ENCODE measurements at places on chromosomes 6 and 20. TPM values are rescaled to one million over a fixed set of nuclear protein-coding genes. Genes with fewer than 3 reads are reported as not detected.

The TFAP2D gene
- total RNA-seq: not detected

- no peak overlapping the region for H3K27ac ChIP-seq
- no peak for DNase-seq
- H3K4me3 ChIP-seq: no peak overlapping the region
- peaks cover 5% of the 10 kb centered on the region for H3K4me1 ChIP-seq
- no peaks in the 10 kb centered on the region for H3K36me3 ChIP-seq
Observed at GRCh38 chr20:64232794-64233193, 22.8 kb upstream of the PCMTD2 start.

DNA sequence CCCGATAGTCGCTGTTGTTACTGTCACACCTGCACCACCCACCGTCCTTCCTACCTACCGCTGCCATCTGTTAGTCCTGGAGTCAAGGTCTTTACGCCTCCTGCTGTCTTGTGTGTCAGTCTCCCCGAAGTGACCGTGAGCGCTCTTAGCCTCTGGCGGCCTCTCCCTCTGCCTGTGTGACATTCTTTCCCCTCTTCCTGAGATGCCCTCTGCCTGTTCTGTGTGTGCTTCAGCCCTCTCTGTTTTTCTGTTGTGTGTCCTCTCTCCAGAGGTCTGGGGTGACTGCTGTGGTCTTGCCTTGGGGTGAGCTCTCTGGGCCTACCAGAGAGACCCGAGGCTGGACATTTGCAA is 54.9 kb downstream of the TCP11 start:
- H3K4me1 ChIP-seq: no peaks in the 10 kb centered on the region
- H3K27ac ChIP-seq: no peak overlapping the region
- no peak overlapping the region for H3K4me3 ChIP-seq
- H3K36me3 ChIP-seq: peaks cover 66% of the 10 kb centered on the region
- no peak for DNase-seq

DNA sequence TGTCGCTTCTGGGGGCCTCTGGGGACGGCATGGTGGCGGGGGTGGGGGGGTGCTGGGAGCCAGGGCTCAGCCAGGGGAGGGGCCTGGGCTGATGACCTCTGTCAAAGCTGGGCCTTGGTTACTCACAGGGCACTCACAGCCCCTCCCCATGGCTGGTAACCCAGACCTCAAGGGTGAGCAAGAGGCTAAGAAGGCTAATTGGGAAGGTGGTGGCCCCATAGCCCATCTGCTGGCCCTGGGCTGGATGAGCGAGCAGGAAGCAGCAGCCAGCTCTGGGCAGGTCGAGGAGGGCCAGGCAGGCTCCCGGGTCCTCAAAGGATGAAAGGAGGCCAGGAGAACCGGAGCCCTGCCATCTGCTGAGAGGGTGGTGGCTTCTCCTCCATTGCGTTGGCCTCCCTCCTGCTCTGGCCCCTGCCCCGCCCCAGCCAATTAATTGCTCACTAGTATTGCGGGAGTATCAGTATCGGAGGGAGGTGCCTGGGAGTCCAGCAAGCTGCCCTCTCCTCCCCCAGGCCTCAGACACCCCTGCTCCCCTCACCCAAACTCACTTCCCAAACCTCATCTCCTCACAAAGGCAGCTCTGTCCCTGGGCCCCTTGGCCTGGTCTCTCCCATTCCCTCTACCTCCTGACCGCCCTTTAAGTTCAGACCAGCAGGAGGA is 1.0 kb upstream of the CDSN start:
- H3K27me3 ChIP-seq: peaks cover 16% of the 10 kb centered on the region
- no peaks in the 10 kb centered on the region for H3K36me3 ChIP-seq

DNA sequence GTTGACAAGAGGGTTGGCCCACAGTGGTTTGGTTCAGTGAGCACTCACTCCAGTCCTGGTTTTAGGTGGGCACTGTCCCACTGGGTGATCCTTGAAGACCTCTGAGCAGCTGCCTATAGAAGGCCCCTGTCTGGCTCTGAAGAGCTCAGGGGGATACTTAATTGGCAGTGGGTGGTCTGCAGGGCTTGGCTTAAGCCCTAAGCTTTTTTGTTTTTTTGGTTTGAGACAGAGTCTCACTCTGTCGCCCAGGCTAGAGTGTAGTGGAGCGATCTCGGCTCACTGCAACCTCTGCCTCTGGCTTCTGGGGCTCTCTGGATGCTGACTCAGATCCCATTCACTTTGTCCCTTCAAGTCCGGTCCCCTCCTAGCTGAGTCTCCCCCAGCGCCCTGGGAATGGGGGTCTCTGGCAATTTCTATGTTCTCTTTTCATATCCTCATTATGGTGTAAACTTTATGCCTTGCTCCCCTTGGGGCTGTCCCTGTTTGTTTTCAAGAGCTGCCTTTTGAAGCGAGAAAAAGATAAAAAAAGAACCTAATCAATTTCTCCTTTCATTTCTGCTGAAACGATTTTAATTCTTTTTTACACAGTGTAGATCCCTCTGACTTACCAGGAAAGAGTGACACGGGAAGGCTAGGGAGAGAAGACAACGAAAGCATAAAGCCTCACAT is 12.2 kb upstream of the KCNG1 start:
- peak overlapping the region; percentile 41 for H3K4me3 ChIP-seq
- H3K27me3 ChIP-seq: peaks cover 23% of the 10 kb centered on the region
- DNase-seq: no peak
- peaks cover 35% of the 10 kb centered on the region for H3K4me1 ChIP-seq
- H3K27ac ChIP-seq: peak overlapping the region; percentile 35

- H3K4me3 ChIP-seq: peak overlapping the region; percentile 48
- peak overlapping the region; percentile 70 for H3K27ac ChIP-seq
- peaks cover 30% of the 10 kb centered on the region for H3K36me3 ChIP-seq
- peaks cover 58% of the 10 kb centered on the region for H3K4me1 ChIP-seq
- no peak for DNase-seq
Observed at GRCh38 chr20:37349517-37350491, 3.9 kb downstream of the SRC start.

- H3K27me3 ChIP-seq: no peaks in the 10 kb centered on the region
- peaks cover 7% of the 10 kb centered on the region for H3K4me1 ChIP-seq
- H3K4me3 ChIP-seq: no peak overlapping the region
- DNase-seq: no peak
Observed at GRCh38 chr6:15239616-15240364, 6.1 kb upstream of the JARID2 start.

DNA sequence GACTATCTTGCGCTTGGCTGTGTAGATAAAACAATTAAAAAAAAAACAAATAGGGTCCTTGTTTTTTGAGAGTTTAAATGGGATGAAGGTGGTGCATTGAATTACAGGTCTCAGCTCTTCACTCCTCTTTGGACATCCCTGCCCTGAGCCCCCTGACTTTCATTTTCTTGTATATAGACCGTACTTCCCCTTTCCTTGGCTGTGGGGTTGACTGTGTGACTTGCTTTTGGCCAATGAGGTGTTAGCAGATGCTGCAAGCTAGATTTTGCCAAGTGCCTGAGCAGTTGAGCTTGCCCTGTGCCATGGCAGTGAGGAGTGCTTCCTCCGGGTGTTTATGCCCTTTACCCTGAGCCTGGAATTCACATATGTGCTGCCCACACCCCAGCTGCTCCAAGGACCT is 386.1 kb upstream of the ZFP64 start:
- H3K27me3 ChIP-seq: no peaks in the 10 kb centered on the region
- no peak for DNase-seq
- H3K4me3 ChIP-seq: no peak overlapping the region
- H3K27ac ChIP-seq: no peak overlapping the region
- H3K4me1 ChIP-seq: no peaks in the 10 kb centered on the region

DNA sequence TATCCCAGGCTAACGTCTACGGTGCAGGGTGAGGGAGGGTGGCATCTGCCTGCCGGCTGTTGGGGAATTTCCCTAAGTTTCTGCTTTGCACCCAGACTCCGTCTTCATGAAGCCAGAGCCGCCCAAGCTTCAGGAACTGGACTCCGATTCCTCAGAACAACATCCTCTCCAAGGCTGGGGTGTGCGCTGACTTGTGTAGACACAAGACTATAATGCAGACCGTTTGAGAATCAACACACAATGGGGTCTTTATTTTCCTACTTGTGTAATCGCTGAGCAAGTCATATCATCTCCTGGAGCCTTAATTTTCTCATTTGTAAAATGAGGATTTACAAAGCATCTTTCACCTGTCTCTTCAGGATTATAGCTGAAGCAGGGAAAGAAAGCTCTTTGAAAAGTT is 160.5 kb upstream of the AGPAT4 start:
- no peaks in the 10 kb centered on the region for H3K4me1 ChIP-seq
- no peaks in the 10 kb centered on the region for H3K27me3 ChIP-seq
- H3K36me3 ChIP-seq: no peaks in the 10 kb centered on the region
- H3K27ac ChIP-seq: no peak overlapping the region
- H3K4me3 ChIP-seq: no peak overlapping the region

DNA sequence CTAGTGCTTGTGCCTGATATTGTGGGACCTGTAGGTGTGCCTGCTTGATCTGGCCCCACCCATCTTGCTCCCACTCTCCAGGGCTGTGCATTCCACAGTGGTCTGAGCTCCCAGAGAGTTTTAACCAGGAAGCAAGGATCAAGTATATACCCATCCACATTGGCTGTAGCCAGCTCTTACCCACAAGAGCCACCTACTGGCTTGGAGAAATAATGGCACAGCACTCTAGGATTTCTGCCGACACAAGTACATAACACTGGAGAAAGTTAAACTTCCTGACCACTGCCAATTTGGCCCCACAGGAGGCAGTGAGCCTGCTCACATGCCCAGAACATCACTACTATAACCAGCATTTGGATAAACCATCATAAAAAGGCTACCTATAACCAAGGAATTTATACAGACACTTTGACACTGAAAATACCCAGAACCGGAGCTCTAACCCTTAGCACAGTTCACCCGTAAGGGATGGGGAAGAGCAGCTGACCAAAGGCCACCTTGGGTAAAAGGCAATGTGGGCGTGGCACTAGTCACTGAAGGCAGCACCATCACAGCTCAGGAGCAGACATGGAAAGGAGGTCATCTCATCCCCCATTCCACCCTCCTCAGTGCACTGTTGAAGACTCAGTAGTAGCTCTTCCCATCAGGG is 440.4 kb downstream of the BTBD3 start:
- H3K27ac ChIP-seq: no peak overlapping the region
- DNase-seq: no peak

- DNase-seq: no peak
- no peaks in the 10 kb centered on the region for H3K27me3 ChIP-seq
- peak overlapping the region; percentile 25 for H3K4me3 ChIP-seq
Observed at GRCh38 chr6:11357285-11357684, 124.8 kb upstream of the NEDD9 start.

- no peaks in the 10 kb centered on the region for H3K27me3 ChIP-seq
- H3K36me3 ChIP-seq: no peaks in the 10 kb centered on the region
- no peaks in the 10 kb centered on the region for H3K4me1 ChIP-seq
- DNase-seq: no peak
- H3K4me3 ChIP-seq: no peak overlapping the region
- no peak overlapping the region for H3K27ac ChIP-seq
Observed at GRCh38 chr6:124868481-124868880, 93.8 kb upstream of the RNF217 start.

DNA sequence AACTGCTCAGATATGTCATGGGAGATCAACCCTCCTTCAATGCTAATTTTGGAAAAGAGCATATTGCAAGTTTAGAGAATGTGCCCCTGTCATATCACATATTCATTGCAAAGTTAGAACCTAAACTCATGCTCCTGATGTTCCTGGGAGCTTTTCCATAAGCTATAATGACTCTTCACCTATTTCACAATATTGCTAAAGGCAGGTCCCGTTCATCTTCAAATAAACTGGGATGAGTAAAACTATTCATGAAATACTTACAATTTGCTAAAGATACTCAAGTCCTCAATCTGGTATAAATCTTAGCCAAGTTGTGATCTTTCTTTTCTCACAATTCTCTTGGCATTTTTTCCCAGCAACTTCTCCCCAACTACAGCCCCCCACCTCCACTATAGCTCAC is 121.7 kb upstream of the TNFAIP3 start:
- H3K4me1 ChIP-seq: peaks cover 36% of the 10 kb centered on the region
- H3K27me3 ChIP-seq: no peaks in the 10 kb centered on the region
- H3K27ac ChIP-seq: no peak overlapping the region
- no peak overlapping the region for H3K4me3 ChIP-seq
- no peak for DNase-seq
- no peaks in the 10 kb centered on the region for H3K36me3 ChIP-seq

DNA sequence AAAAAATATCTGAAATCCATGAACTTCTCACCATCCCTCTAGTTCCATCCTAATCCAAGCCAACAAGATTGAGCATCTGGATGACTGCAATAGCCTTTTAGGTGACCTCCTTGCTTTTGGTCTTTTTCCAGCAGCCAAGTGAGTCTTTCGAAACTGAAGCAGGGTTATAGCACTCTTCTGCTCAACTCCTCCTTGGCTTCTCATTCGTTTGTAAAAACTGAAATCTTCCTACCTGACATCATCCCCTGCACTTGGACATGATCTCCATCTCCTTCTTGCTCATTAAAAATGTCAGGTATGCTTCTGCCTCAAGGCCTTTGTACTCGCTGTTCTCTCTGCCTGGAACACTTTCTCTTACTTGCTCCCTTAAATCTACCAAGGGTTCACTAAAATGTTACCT is 46.0 kb downstream of the STX7 start:
- no peaks in the 10 kb centered on the region for H3K27me3 ChIP-seq
- H3K27ac ChIP-seq: no peak overlapping the region
- H3K4me1 ChIP-seq: peaks cover 7% of the 10 kb centered on the region
- H3K36me3 ChIP-seq: peaks cover 23% of the 10 kb centered on the region

The SNX21 gene
- 0.49 TPM for total RNA-seq

The RPP21 gene
- 46.8 TPM for total RNA-seq

DNA sequence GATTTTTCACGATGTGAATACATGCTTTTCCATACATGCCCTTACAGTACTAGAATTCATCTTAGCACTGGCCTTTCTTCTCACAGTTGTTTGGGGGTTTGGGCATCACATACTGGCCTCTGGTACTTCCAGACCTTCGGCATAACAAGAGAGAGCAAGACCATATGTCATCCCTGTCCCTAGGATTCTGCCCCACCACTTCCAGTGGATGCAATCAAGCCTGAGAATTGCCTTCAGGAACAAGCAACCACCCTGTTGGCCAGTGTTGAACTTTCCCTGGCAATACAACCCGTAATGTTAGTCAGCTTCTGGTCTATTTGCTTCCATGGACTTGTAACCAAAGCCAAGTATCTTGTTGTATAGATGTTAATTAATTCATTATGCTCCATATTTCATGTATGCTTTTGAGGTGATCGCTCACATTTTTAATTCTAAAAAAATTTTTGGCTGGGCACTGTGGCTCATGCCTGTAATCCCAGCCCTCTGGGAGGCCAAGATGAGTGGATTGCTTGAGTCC is 15.4 kb upstream of the SLPI start:
- peaks cover 36% of the 10 kb centered on the region for H3K27me3 ChIP-seq
- no peaks in the 10 kb centered on the region for H3K36me3 ChIP-seq
- H3K27ac ChIP-seq: no peak overlapping the region
- no peak overlapping the region for H3K4me3 ChIP-seq
- H3K4me1 ChIP-seq: no peaks in the 10 kb centered on the region

DNA sequence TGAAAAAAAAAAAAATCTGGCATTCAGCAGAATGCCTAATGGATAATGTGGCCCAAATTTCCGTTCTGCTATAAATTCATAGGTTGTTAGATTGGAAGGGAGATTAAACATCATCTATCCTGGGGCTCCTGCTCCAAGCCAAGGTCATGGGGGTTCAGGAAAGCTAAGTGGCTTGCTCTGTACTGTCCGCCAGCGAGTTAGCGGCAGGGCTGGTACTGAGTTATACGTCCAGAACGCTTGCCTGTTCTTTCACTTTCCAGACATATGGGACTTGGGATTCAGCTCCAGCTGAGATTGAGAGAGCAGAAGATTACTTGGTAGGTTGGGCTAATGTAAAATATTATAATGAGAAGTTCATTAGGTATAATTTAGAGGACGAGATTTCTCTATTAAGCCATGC is 858 bp downstream of the RWDD1 start:
- H3K4me1 ChIP-seq: peaks cover 51% of the 10 kb centered on the region
- no peak for DNase-seq
- H3K27me3 ChIP-seq: no peaks in the 10 kb centered on the region
- H3K27ac ChIP-seq: peak overlapping the region; percentile 94

- peaks cover 4% of the 10 kb centered on the region for H3K27me3 ChIP-seq
- peaks cover 9% of the 10 kb centered on the region for H3K36me3 ChIP-seq
- no peak overlapping the region for H3K4me3 ChIP-seq
- no peak overlapping the region for H3K27ac ChIP-seq
- peaks cover 29% of the 10 kb centered on the region for H3K4me1 ChIP-seq
Observed at GRCh38 chr20:2871111-2871465, 2.2 kb upstream of the PTPRA start.

All from activated B cell treated with CpG ODN at 0.5 μM for 24 hours (primary cell).